ENCODE measurements at places on chromosomes 3 and 15. TPM values are rescaled to one million over a fixed set of nuclear protein-coding genes. Genes with fewer than 3 reads are reported as not detected.

GRCh38 chr3:15978801-15979200, 181.0 kb upstream of the ANKRD28 start:
- no peak overlapping the region for H3K4me3 ChIP-seq
- no peaks in the 10 kb centered on the region for H3K36me3 ChIP-seq
- peaks cover 3% of the 10 kb centered on the region for H3K27me3 ChIP-seq
- no peak overlapping the region for H3K27ac ChIP-seq
- DNase-seq = no peak

Gene GP9
- total RNA-seq = not detected

DNA sequence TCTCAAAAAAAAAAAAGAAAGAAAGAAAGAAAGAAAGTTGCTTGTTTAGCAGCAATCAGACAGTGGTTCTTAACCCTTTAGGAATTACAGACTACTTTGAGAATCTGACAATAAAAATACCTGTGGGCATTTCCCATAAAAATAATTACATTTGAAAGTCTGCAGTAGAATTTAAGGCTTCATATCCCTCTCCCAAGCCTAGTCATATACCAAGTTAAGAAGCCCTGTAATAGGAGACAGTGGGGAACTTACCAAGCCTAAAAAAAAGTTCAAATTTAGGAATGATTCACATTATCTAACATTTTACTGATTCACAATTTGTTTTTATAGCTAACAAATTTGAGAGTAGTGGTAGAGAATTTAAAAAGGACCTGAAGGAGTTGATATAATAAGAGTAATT, 47.5 kb downstream of the LRRFIP2 start:
- no peaks in the 10 kb centered on the region for H3K27me3 ChIP-seq
- DNase-seq = no peak
- H3K27ac ChIP-seq = no peak overlapping the region

DNA sequence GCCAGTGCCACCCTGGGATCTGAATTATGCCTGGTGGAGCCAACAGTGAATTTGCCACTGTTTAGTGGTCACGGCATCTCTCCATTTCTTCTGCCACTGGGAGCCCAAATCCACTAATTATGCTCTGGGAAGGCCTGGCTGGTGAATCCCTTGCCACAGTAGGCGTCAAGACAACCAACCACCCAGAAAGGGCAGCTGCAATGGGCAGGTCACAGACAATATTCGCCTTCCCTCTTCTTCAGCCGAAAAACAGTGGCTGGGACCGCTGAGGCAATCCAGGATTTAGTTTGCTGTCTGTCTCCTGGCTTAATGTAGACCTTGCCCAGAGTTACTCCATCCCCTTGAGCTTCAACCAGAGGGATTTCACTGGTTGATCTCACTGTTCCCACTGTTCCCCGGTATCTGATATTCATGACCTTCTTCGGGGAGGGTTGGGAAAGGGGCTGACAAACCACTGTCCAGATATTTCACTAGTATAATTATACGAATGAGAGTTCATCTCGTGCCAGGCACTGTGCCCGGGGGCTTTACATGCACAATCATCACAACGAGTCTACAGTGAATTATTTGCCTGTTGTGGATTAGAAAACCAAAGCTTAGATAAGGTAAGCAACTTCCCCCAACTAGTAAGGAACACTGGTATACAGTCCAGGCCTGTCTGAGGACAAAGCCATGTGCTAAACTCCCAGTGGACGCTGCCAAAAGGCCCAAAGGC, 49.9 kb upstream of the RAB6B start:
- H3K4me1 ChIP-seq = peaks cover 8% of the 10 kb centered on the region
- DNase-seq = no peak
- H3K27me3 ChIP-seq = peaks cover 5% of the 10 kb centered on the region
- no peak overlapping the region for H3K4me3 ChIP-seq
- no peaks in the 10 kb centered on the region for H3K36me3 ChIP-seq
- H3K27ac ChIP-seq = no peak overlapping the region

All from activated CD8-positive, alpha-beta T cell treated with anti-CD3 and anti-CD28 coated beads for 36 hours (primary cell).